Type B pancreatic cell (in vitro differentiated cells): ENCODE measurements at places on chromosomes 1 and 21.

- no peak for DNase-seq
Observed at GRCh38 chr1:13766592-13767564, 66.9 kb downstream of the PRDM2 start.

DNA sequence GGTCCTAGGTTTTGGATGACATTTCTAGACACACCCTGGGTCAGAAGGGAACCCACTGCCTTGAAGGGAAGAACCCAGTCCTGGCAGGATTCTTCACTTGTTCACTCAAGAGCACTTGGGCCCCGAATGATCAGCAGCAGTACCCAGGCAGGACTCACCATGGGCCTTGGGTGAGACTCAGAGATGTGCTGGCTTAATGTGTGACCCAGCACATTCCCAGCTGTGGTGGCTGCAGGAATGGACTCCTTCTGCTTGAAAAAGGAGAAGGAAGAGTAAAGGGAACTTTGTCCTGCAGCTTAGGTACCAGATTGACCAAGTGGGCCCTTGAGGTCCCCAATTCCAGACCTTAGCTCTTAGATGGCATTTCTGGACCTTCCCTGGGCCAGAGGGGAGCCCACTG, 12.3 kb upstream of the SMAP2 start:
- DNase-seq: no peak

DNA sequence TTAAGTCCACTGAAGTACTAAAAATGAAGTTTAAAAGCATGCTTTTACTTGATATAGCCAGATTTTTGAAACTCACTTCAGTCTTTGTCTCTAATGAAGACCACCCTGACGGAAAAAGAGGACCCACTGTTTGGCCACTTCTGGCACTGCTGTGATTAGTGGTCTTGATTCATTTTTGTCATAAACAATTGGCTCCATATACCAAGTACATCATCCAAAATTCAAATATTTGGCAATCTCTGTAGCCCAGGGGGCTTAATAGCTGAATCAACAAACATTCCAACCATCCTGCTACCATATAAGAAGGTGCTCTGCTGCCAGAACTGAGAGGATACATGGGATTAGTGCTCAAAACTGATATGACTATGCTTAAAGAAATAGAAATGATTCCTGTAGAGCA, 156.0 kb downstream of the COL24A1 start:
- no peak for DNase-seq

DNA sequence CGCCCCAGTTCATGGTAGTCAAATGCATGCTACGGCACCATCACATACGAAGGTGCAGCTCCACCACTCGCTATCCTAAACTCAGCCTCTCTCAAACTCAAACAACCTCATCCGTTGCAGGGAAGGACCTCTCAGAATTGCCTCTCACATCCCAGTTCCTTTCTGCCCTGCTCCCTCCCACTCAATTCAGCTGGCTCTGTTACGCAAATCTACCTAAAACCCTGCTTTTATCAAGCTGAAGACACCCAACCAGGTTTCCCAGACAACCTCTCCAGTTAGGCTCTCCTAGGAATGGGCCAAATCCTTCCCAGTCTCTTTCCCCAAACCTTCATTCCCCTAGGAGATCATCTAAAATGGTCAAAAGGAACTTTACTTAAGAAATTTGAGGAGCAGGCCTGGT, 62.9 kb downstream of the CLSTN1 start:
- no peak for DNase-seq

DNA sequence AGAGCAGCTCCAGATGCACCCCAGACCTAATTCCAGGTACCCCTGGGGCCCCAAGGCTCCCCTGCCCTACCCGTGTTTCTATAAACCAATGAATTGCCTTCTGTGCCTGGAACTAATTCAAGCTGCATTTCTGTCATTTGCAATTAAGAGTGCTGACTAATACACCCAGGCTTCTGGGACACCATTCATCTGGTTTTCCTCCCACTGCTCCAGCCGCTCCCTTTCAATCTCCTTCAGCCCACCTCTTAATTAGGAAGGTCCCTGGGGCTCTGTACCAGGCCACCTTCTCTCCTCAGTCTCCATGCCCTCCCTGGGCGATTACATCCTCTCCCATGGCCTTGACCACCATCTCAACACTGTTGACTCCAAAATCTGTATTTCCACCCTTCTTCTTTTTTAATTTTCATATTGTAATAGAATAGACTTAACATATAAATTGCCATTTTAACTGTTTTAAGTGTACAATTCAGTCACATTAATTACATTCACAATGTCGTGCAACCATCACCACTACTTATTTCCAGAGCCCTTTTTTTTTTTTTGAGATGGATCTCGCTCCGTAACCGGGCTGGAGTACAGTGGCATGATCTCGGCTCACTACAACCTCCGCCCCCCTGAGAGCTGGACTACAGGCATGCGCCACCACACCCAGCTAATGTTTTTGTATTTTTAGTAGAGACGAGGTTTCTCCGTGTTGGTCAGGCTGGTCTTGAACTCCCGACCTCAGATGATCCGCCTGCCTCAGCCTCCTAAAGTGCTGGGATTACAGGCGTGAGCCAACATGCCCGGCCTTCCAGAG, 9.2 kb upstream of the GJB3 start:
- no peak for DNase-seq

DNA sequence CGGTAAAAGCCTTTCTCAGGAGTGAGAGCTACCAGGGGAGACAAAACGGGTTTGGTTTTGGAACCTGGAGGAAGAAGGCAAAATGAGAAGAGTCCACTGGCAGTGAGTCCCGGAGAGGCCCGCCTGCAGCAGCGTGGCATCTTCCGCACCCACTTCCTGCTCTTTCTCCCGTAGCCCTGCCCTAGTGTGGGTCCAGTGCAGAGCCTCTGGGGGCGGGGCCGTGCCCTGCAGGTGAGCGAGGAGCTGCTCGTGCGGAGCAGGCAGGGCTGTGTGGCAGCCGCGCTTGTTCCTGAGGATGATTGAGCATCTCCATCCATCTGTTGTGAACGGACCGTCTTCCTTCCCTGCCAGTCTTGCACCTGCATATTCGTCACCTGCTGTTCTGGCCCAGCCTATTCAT, 66.5 kb downstream of the PEX14 start:
- DNase-seq: no peak

DNA sequence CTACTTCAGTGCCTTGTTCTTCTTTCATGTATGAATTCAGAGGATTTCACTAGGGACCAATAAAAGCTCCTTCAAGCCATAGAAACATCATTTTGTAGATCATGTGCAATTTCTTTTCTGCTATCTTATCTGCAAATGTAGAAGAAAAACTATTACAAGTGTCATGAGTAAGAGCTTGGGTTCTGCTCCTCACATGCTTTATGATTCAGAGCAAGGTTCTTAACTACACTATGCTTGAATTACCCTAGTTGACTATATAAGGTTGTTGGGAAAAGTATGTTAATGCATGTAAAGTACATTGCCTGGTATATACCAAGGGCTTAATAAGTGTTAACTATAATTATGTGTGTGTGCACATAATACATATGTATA, 91.4 kb upstream of the S1PR1 start:
- DNase-seq: no peak

DNA sequence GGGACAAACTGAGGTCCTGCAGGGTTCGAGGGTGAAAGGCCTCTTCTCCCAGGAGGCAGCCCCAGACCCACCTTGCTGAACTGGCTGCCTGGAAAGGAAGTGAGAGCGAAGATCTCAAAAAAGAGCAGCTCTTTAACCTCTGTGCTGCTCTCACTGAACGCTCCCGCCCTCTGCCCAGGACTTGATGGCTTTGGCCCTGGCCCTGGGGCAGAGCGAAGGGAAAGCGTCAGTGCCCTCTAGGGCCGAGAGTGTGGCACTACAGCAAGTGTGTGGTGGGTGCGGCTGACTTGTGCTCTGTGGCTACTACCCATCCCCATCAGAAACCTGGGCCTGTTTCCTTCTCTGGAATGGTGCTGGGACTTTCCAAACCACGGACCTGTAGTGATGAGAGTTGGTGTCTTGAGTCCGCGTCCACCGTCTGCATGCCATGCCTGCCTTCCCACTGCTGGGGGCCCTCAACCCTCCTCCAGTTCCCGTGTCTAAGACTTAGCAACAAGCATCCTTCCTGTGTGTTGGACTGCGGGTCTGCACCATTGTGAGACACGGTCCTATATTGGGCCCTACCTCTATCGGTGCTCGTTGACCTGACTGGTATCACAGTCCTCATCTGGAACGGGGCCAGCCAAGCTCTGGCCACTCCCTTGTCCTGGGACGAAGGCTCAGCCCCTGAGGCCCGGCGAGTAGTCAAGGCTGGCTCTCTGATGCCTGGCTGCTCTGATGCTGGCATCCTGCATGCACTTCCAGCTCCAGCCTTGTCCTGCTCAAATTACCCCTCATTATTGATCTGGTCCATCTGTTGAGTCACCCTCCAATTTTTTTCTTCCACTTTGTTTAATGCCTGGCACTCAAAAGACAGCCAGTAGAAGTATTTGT, 180.3 kb downstream of the DISC1 start:
- no peak for DNase-seq

DNA sequence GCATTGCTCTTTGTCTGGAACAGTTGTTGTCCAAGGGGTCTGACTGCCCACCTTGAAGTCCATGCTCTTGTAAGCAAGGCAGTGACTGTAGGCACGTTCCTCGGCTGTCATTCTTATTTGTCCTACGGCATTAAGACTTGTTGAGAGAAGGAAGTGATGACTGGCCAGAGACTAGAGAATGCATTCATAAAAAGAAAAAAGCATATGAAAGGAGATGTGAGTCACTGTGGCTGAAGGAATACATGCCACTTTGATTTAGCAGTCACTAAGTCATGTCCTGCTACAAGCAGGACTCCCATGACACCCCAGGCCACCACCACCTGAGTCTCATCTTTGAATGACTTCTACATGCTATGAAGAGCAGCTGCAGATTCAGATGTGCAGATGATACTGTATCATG, 50.5 kb downstream of the CNN3 start:
- no peak for DNase-seq

- no peak for DNase-seq
Observed at GRCh38 chr1:58727364-58727763, 27.5 kb upstream of the MYSM1 start.

GRCh38 chr1:12186679-12186985, 19.8 kb downstream of the TNFRSF1B start:
- DNase-seq: no peak

DNA sequence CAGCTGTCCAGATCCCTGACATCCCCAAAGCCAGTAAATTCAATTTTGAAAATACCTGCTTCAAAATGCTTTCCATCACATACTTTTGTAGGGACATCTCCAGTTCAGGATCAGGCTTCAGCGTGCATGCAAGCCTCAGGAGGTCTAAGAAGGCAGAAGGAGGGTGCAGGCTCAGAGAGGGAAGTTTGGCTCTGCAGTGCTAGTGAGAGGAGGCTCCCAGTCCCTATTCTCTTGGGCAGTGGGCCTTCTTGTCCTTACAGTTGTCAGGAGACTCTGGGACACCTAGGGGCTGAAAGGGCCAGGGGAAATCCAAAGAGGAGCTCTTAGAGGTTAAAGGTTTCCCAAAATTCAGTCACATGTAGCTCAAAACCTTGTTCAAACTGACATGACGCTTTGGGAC, 20.1 kb downstream of the ADCY10 start:
- DNase-seq: no peak

DNA sequence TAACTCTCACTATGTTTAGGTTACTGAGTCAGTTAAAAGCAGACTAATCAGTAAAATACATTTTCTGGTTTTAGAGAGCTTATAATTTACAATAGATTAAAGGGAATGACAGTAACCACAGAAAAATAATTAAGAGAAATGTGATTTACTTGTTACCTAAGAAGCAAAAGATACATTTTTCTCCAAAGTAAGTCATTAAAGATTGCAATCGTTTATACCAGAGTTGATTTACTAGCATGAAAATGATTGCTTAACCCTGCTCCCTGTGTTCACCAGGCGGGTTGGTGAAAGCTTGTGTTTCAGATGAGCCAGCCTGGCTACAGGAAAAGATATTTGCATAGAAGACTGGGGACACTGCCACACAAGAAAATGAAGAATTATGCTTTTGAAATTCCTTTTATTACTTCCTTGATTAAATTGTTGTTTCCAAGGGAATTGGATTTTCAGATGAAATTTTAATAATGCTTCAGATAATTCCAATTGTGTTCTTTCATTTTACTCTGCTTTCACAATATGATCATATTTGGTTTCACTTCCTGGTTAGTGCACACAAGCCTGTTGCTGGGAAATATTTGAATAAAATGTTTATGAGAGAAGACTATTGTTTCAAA, 27.9 kb downstream of the LRRC8B start:
- DNase-seq: no peak

DNA sequence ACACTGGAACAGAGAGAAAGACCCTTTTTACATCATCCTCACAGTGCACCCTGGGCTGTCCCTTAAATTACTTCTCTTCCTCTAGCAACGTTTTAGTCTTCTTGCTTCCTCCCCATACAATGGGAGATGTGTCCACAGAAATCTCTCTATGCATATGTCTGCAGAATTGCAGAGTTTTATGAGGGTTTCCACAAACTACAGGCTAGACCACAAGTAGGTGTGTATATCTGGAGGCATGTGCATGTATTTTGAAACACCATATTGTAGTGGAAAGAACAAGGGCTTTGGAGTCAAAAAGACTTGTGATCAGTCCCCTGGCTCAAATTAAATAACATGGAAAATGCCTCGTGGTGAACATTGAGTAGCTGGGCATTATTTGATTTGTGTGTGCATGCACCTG, 121.3 kb upstream of the IPO9 start:
- DNase-seq: no peak

GRCh38 chr1:226302731-226303130, 6.2 kb downstream of the LIN9 start:
- no peak for DNase-seq

- DNase-seq: no peak
Observed at GRCh38 chr1:46721686-46722205, 2.8 kb upstream of the EFCAB14 start.

DNA sequence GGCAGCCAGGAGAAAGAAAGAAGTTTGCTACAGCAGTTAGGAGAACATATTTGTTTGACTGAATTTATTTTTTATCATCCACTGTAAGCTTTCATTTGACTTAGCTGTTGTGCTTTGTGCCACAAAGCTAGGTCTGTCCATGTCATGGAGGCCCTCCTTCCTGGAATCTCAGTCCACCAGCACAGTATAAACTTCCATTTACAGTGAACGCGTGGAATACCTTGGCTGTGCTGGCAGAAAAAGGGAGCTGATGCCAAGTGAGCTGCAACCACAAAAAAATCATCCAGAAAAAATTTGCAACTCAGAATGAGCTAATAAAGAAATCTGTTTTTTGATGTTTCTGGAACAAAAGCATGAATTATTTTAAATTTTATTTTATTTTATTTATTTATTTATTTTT, 72.6 kb downstream of the ATP6V1G3 start:
- DNase-seq: no peak

GRCh38 chr1:8816264-8816663, 1.2 kb downstream of the RERE start:
- DNase-seq: no peak

- no peak for DNase-seq
Observed at GRCh38 chr1:43271186-43272118, 1.7 kb downstream of the TMEM125 start.

DNA sequence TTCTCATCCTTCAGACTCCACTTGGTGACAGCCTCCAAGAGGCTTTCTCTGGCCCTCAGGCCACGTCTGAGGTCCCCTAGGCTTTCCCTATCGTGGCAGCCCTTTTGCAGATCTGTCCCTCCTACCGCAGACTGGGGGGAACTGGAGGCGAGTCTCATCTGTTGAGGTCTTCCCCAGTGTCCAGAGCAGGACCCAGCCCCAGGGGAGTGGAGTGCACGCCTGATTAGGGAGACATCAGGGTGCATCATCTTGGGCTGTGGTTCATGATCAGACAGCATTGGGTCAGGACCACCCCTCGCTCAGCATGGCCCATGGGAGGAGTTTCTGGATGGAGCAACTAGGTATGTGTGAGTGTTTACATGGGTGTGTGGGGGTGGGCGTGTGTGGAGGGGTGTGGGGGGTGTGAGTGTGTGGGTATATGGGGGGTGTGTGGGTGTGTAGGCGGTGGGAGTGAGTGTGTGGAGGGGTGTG, 8.5 kb upstream of the MATN1 start:
- no peak for DNase-seq
